ENCODE measurements at places on chromosomes 11 and 22.

GRCh38 chr11:34641456-34641855 lies 20.6 kb downstream of the EHF start:
- no peak for DNase-seq

- DNase-seq = no peak
These were observed 54.7 kb downstream of the KCNQ1OT1 start for GRCh38 chr11:2644844-2645778.

DNA sequence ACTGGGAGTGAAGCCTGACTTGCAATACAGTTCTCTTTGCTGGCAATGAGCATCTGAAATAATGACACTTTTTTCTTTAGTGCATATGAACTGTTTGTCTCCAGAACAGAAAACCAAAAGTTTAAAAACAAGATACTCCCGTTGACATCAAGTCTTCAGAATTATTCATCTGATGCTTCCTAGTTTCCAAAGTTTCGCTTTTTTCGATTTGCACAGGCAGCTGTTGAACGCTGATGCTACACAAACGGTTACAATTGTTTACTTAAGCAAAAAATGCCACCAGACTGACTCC lies 612 bp upstream of the BIRC2 start:
- no peak for DNase-seq

DNA sequence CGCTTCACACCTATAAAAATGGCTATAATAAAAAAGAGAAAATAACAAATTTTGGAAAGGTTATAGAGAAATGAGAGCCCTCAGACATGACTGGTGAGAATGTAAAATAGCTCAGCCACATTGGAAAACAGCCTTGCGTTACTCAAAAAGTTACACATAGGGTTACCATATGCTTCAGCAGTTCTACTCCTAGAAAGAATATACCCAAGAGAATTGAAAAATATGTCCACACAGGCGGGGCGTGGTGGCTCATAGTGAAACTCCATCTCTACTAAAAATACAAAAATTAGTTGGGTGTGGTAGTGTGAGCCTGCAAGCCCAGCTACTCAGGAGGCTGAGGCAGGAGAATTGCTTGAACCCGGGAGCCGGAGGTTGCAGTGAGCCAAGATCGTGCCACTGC lies 7.6 kb upstream of the JHY start:
- DNase-seq = no peak

- no peak for DNase-seq
These were observed 17.6 kb downstream of the SELENOO start for GRCh38 chr22:50218153-50218995.

DNA sequence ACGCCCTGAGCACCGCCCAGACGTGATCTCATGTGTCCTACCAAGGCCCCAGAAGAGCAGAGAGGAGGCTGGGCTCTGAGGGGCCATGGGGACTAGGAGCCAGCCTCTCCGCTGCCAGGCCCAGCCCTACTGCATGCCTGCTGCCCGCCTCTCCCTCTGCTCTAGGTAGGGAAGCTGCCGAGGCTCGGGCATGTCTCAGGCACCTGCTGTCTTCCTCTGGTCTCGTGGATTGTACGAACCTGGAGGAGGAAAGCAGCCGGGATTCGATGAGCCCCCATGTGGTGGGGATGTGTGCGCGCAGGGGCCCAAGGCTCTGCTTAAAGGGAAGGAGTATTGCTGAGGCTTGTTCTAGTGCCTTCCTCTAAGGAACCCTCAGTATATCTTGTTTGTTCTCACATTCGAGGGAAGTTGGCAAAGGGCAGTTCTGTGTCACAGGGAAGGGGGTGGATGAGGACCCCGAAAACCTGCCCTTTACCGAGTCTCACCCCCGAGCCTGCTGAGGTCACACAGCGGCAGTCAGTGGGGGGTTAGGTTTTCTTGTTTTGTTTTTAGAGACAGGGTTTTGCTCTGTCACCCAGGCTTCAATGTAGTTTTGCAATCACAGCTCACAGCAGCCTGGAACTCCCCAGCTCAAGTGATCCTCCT lies 21.2 kb downstream of the DAGLA start:
- DNase-seq = no peak

DNA sequence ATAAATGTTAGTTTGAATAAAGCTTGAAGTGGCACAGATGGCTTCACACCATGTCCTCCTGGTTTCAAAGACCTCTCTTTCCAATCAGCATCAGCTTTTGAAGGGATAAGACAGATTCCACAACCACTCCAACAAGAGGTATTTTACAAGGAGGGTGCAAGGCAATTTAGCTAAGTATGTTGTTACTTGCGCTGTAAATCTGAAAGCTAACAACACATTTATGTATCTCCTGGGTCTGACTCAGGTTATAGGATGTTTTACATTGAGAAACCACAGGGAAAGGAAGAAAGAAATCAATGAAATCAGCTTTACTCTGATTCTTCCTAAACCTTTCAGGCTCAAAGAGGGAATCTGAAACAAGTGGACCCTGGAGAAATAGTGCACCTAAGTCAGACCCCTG lies 12.1 kb downstream of the CWC15 start:
- DNase-seq = no peak

- DNase-seq = no peak
These were observed 66.9 kb upstream of the CHRM4 start for GRCh38 chr11:46458491-46458890.

- peak; percentile 65 for DNase-seq
These were observed 166.8 kb upstream of the MTMR2 start for GRCh38 chr11:96090711-96091110.

GRCh38 chr22:42808521-42808920 lies 48.6 kb downstream of the ARFGAP3 start:
- DNase-seq = no peak

- DNase-seq = no peak
These were observed 76.7 kb upstream of the PICALM start for GRCh38 chr11:86145439-86146156.

DNA sequence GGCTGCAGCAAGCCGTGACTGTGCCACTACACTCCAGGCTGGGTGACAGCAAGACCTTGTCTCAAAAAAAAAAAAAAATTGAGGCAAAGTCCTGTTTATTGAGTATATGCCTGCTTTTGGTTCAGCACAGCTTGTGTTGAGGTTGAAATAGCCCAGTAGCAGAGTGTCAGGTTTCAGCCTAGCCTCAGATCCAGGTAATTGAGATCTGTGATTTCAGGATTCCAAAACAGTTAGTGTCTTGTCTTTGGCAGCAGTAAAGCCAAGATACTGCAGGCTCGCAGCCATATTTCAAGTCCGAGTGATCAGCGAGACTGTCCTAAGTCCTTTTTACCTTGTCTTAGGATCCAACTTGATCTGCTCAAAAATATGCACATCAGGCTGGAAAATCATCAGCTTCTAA lies 27.0 kb downstream of the CUL5 start:
- DNase-seq = no peak

DNA sequence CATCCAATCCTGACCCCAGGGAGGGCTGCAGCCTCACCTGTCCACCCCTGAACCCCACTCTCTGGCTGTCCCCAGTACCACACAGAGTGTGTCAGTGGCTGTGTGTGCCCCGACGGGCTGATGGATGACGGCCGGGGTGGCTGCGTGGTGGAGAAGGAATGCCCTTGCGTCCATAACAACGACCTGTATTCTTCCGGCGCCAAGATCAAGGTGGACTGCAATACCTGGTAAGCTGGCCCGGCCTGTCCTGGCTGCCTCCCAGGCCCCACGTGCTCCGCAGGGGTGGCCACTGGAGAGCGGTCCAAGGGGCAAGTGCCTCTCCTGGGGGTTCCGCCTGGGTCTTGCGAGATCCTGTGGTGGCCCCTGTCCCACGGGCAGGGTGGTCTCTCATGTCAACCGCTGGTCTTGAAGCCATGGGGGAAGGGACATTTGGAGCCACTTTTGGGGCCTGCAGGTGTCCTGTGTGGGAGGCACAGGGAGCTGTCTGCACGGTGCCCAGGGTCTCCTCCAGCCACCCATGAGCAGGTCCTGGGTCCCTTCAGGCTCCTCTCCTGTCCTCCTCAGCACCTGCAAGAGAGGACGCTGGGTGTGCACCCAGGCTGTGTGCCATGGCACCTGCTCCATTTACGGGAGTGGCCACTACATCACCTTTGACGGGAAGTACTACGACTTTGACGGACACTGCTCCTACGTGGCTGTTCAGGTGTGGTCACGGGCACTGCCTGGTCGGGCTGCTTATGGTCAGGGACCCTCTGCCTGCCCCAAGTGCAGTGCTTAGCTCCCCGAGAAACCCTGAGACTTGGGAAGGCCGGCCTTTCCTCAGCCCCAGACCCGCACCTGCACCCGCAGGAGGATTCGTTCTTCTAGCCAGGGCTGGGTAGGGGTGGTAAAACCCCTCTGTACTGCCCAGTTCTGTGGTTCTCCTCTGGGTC lies 11.8 kb downstream of the MUC2 start:
- no peak for DNase-seq

GRCh38 chr22:28329186-28330073 lies 350.2 kb downstream of the TTC28 start:
- no peak for DNase-seq

GRCh38 chr11:32115446-32115845 lies 24.6 kb downstream of the RCN1 start:
- no peak for DNase-seq

All from stromal cell of bone marrow (primary cell).